ENCODE measurements at places on chromosomes 3 and 15. TPM values are rescaled to one million over a fixed set of nuclear protein-coding genes. Genes with fewer than 3 reads are reported as not detected.

Gene POC1A
- 32.3 TPM for total RNA-seq

- H3K36me3 ChIP-seq: no peaks in the 10 kb centered on the region
- H3K27ac ChIP-seq: no peak overlapping the region
- H3K4me3 ChIP-seq: no peak overlapping the region
- no peaks in the 10 kb centered on the region for H3K27me3 ChIP-seq
Measured at GRCh38 chr3:118936811-118937210, 97.8 kb downstream of the IGSF11 start.

DNA sequence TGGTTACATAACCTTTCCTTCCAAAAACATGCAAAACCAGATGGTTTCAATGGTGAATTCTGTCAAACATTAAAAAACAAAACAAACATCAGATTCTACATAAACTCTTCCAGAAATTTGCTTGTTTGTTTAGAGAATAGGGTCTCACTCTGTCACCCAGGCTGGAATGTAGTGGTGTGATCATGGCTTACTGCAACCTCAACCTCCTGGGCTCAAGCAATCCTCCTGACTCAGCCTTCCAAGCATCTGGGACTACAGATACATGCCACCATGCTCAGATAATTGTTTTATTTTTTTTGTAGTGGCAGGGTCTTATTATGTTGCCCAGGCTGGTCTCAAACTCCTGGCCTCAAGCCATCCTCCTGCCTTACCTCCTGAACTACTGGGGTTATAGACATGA, 36.1 kb downstream of the FBXL2 start:
- no peak overlapping the region for H3K27ac ChIP-seq
- DNase-seq: no peak
- H3K4me1 ChIP-seq: no peaks in the 10 kb centered on the region

- H3K4me3 ChIP-seq: no peak overlapping the region
- H3K4me1 ChIP-seq: peaks cover 10% of the 10 kb centered on the region
- peaks cover 1% of the 10 kb centered on the region for H3K36me3 ChIP-seq
- no peak overlapping the region for H3K27ac ChIP-seq
Measured at GRCh38 chr3:71990545-71990944, 205.6 kb upstream of the PROK2 start.

Gene SLC22A14
- total RNA-seq: not detected

- DNase-seq: no peak
- peaks cover 8% of the 10 kb centered on the region for H3K27me3 ChIP-seq
- no peak overlapping the region for H3K27ac ChIP-seq
- no peak overlapping the region for H3K4me3 ChIP-seq
- no peaks in the 10 kb centered on the region for H3K36me3 ChIP-seq
Measured at GRCh38 chr3:61691466-61691865, 130.1 kb downstream of the PTPRG start.

- DNase-seq: no peak
- no peaks in the 10 kb centered on the region for H3K36me3 ChIP-seq
- no peaks in the 10 kb centered on the region for H3K27me3 ChIP-seq
- H3K27ac ChIP-seq: no peak overlapping the region
Measured at GRCh38 chr3:167225821-167226220, 154.3 kb downstream of the ZBBX start.

GRCh38 chr15:41930221-41930866, 36.5 kb upstream of the SPTBN5 start:
- H3K4me3 ChIP-seq: no peak overlapping the region
- peaks cover 64% of the 10 kb centered on the region for H3K4me1 ChIP-seq
- H3K27me3 ChIP-seq: no peaks in the 10 kb centered on the region
- DNase-seq: no peak
- H3K36me3 ChIP-seq: peaks cover 5% of the 10 kb centered on the region

Gene ATG3
- total RNA-seq: 50.4 TPM

DNA sequence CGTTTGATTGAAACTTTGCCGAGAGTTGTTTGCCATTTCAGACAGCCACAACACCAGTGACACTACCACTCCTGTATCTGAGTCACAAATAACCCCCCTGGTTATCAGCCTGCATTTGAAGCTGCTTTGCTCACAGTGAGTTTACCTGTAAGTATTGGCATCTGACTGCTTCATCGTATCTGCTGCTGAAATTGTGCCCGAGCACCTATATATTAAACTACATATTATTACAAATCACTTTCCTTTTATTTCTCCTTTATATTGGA, 39.2 kb upstream of the SPSB4 start:
- no peak overlapping the region for H3K4me3 ChIP-seq
- peaks cover 12% of the 10 kb centered on the region for H3K27me3 ChIP-seq
- peaks cover 5% of the 10 kb centered on the region for H3K4me1 ChIP-seq
- H3K36me3 ChIP-seq: no peaks in the 10 kb centered on the region
- no peak for DNase-seq

DNA sequence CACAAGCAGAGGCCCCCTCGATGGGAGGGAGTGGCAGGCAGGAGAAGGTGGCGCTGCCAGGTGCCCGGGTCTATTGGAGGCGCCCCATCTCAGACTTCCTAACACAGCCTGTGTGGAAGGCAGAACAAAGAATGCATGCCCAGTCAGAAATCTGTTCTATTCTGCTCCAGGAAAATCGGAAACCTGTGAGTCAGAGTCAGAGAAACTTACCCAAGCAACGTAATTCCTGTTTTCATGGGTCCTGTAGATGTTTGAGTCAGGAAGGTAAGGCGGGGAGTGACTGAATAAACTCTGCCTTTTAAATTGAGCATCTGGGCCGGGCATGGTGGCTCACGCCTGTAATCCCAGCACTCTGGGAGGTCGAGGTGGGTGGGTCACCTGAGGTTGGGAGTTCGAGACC, 13.7 kb downstream of the MAP6D1 start:
- no peak overlapping the region for H3K4me3 ChIP-seq
- H3K36me3 ChIP-seq: peaks cover 32% of the 10 kb centered on the region
- H3K27ac ChIP-seq: no peak overlapping the region
- H3K27me3 ChIP-seq: no peaks in the 10 kb centered on the region
- H3K4me1 ChIP-seq: peaks cover 4% of the 10 kb centered on the region

DNA sequence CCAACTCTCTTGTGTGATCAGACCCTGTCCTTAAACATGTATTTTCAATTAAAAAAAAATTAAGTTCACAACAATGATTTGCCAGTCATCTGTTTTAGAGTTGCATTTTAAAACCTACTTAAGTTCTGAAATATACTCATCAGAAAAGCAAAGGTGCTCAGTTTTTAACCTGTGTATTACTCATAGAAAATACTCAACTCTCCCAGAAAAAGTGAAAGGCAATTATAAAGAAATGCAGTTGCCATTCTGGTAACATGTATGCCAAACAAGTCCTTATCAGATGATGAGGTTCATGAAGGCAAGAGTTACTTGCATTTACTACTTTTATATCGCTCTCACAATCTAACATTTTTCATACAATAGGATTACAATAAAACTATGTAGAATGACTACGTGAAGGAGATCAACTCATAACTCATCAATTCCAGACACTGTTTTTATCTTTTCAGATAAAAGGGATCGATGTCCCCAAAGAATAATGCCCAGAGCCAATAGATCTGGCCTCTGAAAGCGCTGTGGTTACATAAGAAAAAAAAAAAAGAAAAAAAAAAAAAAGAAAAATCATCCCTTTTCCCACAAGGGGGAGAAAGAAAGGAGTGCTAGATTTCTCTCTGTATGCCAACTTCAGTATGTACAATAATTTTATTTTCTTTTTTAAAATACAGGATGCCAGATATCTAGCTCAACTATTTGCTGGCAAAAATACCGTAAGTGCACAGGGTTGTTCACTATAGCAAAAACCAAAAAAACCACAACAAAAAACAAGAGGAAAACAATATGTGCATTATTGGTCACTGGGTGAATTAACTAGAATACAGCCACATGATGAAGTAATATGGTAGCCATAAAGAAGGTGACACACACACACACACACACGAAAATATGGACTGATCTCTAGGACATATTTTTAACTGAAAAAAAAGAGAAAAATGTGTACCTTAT, 137.4 kb downstream of the NR1I2 start:
- H3K27me3 ChIP-seq: no peaks in the 10 kb centered on the region
- H3K4me3 ChIP-seq: no peak overlapping the region
- peaks cover 20% of the 10 kb centered on the region for H3K4me1 ChIP-seq

Gene CILP
- total RNA-seq: not detected

Gene ACKR4
- total RNA-seq: not detected

- peaks cover 26% of the 10 kb centered on the region for H3K36me3 ChIP-seq
- no peaks in the 10 kb centered on the region for H3K27me3 ChIP-seq
- DNase-seq: no peak
- H3K4me1 ChIP-seq: peaks cover 22% of the 10 kb centered on the region
Measured at GRCh38 chr15:22851513-22851912, 13.0 kb downstream of the NIPA2 start.

DNA sequence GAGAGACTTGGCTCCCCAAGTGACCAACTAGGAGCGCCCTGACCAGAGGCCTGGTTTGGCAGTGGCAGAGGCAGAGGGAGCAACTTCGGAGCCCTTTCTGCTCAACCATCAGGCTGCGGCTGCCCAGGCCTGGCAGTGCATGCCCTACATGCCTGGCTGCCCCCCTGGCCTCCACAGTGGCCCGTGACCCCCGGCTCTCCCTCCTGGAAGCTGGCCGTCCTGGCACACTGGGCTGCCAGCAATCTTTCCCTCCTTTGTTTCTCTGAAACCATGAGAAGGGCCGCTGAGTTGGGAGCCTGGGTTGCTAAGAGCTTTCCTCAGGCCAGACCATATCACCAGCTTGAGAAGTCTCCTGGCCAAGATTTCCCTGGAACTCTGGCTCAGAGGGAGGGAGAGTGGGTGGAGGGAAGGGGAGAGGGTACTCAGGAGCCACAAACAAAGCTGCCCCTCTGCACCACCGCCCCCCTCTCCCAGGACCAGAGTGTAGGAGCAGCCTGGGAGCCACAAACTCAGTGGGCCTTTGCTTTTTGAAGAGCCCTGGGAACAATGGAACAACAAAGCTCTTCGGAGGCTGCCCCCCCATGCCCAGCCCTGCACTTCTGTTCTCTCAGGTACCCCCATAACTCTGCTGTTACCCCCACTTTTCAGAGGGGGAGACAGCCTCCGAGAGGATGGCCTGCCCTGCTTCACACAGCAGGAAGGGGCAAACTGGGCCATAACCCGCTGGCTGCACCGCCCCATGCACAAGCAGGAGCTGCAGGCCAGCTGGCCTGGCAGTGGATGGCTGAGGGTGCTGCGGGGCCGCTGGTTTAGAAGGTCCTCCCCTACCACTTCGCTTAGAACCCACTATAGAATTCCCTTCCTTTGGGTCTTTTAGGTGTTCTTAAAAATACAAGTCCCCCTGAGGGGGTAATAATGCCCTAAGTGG, 11.3 kb downstream of the CORO2B start:
- no peak overlapping the region for H3K27ac ChIP-seq
- DNase-seq: no peak
- H3K36me3 ChIP-seq: no peaks in the 10 kb centered on the region
- peaks cover 22% of the 10 kb centered on the region for H3K4me1 ChIP-seq
- H3K27me3 ChIP-seq: no peaks in the 10 kb centered on the region
- H3K4me3 ChIP-seq: no peak overlapping the region

Gene AGBL1
- total RNA-seq: not detected

DNA sequence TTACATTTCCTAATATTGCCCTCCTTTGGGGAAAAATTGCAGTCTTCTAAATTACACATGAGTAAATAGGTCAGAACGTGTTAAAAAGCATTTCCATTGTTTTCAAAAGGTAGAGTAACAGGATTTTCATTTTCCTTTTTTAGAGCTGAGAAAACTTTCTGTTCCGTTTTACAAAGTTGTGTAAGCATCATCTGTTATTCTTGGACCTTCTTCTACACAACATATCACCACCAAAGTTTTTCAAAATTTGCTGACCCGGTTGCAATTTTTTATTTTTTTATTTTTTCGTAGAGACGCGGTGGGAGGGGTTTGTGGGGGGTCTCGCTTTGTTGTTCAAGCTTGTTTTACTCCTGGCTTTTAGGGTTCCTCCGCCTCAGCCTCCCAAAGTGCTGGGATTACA, 1.1 kb downstream of the CCDC39 start:
- peaks cover 37% of the 10 kb centered on the region for H3K27me3 ChIP-seq
- no peak overlapping the region for H3K27ac ChIP-seq
- DNase-seq: no peak
- peaks cover 11% of the 10 kb centered on the region for H3K4me1 ChIP-seq
- peaks cover 1% of the 10 kb centered on the region for H3K36me3 ChIP-seq
- no peak overlapping the region for H3K4me3 ChIP-seq

Gene SLC6A20
- total RNA-seq: not detected

- no peak for DNase-seq
- H3K36me3 ChIP-seq: no peaks in the 10 kb centered on the region
- H3K4me1 ChIP-seq: no peaks in the 10 kb centered on the region
- H3K27me3 ChIP-seq: peaks cover 8% of the 10 kb centered on the region
Measured at GRCh38 chr3:53668872-53669271, 174.5 kb downstream of the CACNA1D start.

DNA sequence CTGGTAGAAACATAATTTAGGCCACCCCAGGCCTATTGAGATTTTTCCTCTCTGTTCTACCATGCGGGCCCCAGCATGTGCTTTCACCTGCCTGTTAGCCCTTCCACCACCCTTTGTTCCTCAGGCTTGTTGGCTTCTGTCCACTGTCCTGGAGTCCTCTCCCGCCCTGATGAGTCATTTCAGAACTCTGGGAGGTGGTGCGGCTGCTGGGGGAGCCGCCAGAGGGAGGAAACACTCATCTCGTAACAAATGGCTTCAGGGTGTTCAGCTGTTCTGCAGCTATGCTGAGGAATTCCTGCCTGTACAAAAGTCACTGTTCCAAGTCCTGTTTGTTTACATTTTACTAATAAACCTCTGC, 36.3 kb downstream of the LRTM1 start:
- H3K4me3 ChIP-seq: no peak overlapping the region
- H3K27ac ChIP-seq: no peak overlapping the region
- no peak for DNase-seq
- no peaks in the 10 kb centered on the region for H3K4me1 ChIP-seq

Gene MRPL3
- total RNA-seq: 151 TPM

Gene GOLGA8M
- not detected for total RNA-seq

Gene PLA2G4E
- total RNA-seq: not detected

Gene CLRN1
- not detected for total RNA-seq

DNA sequence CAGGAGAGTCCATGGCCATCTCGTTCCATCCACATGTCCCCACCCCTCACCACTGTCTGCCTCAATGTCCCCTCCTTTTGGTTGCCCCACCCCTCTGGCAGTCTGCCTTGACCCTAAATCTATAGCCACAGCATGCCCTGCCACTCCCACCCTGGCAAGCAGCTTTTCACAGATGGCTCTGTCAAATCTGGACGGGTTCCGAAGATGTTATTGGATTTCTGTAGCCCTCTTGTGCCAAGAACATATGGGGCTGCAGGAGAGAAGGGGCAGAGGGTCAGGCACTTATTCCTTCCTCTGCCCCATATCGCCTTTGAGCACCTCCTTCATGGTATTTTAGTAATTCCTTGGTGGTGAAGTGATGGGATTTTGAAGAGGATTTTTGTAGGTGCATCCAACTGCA, 57.1 kb downstream of the EPHB1 start:
- peaks cover 3% of the 10 kb centered on the region for H3K27me3 ChIP-seq
- no peaks in the 10 kb centered on the region for H3K36me3 ChIP-seq
- H3K27ac ChIP-seq: no peak overlapping the region
- peaks cover 4% of the 10 kb centered on the region for H3K4me1 ChIP-seq
- H3K4me3 ChIP-seq: no peak overlapping the region
- DNase-seq: no peak

Gene DZIP1L
- not detected for total RNA-seq

DNA sequence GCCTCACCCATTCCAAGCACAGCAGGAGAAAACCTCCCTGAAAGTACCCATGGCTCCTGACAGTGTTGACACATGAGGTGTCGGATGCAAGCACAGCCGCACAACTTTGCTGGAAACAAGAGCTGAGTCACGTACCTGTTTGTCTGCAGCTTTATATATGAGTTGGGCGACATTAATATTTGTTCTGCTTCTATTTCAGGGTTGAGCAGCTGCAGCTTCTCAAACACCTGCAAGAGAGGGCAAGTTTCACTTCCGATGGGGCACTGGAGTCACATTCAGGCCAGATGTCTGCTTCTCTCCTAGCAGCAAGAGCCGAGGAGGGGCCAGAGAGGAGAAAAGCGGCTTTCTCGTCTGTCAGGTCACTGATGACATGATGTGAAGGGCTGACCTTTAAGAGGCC, 88.0 kb downstream of the NUP210 start:
- no peak for DNase-seq
- no peak overlapping the region for H3K4me3 ChIP-seq
- peaks cover 46% of the 10 kb centered on the region for H3K36me3 ChIP-seq
- H3K27ac ChIP-seq: peak overlapping the region; percentile 61
